Hair follicle dermal papilla cell (primary cell): ENCODE measurements at places on chromosomes 1 and 21. TPM values are rescaled to one million over a fixed set of nuclear protein-coding genes. Genes with fewer than 3 reads are reported as not detected.

Gene SPRR2G
- not detected in 2 replicates for total RNA-seq

Gene MROH9
- total RNA-seq = 0.36 TPM in 1 of 2 replicates, not detected in the other

Gene SHISAL2A
- 0.16 TPM in 1 of 2 replicates, not detected in the other for total RNA-seq

Gene ATAD3C
- total RNA-seq = under 0.01 TPM in 2 replicates

Gene TRIM67
- total RNA-seq = under 0.01 and 0.12 TPM in 2 replicates

Gene C1orf53
- 4.3 and 4.5 TPM in 2 replicates for total RNA-seq

Gene OVAAL
- not detected in 2 replicates for total RNA-seq

Gene ALX3
- total RNA-seq = 0.36 and 1.9 TPM in 2 replicates

Gene DISC1
- 11.7 and 13.8 TPM in 2 replicates for total RNA-seq
